ENCODE measurements at places on chromosomes 2 and 18.

DNA sequence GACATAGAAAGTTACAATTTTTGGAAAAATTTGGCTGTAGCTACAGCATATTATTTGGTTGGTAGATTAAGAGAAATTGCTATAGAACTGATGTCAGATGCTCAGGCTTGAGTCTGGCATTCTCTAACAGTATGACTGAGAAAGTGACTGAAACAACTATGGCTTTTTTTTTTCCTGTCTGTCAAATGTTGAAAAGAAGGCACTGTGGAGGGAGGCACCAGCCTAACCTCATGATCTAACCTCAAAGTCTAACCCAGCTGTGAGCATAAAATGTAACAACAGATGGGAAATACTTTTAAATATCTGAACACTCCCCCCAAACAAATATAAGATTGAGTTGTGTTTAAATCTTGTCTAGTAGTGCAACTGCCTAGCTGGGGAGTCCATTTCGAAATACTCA is 629.1 kb downstream of the LRP1B start:
- DNase-seq = no peak

DNA sequence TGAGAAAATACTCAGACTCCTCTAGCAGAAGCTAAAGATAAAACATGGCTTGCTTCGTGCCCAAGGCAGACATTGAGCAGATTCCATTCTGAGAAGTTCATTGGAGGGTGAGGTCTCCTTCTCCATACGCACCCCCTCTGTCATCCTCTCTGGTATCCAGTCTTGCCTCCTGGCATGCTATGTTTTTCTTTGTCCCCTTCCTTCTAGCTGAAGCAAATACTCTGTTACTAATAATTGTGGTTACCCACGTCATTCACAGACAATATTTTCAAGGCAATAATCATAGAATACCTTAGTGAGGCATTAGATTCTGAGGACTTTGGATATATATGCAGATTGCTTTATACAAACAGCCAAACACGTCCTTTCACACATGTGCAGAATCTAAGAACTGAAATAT is 66.2 kb upstream of the KLF7 start:
- DNase-seq = no peak

- no peak for DNase-seq
Observed at GRCh38 chr2:163736433-163737189, 803 bp upstream of the FIGN start.

GRCh38 chr2:1605102-1606045 is 138.9 kb downstream of the PXDN start:
- DNase-seq = no peak

GRCh38 chr2:53058526-53058925 is 709.1 kb upstream of the CHAC2 start:
- no peak for DNase-seq

- DNase-seq = no peak
Observed at GRCh38 chr2:17813742-17814473, 2.4 kb upstream of the MSGN1 start.

DNA sequence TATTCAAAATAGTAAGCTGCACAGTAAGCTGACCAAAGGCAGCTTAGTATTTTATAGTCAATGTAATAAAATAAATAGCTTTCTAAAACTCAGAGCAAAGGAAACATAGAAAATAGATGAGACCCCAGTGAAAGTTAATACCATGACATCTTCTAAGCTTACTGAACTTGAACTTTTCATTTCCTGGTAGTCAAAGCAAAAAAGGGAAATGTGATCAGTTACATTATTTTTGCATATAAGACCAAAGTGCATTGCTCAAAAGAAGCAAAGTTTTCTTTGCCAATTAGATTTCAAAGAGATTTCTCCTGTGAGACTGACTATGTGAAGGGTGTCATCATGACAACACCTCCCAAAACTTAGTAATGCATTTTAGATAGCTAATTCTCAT is 70.2 kb downstream of the MYO1B start:
- DNase-seq = no peak

GRCh38 chr18:28176948-28177827 is at the start of gene CDH2:
Gene CDH2 (minus strand): TSS chr18:28177130. CDS start chr18:28177022, 108 bp downstream.
- no peak for DNase-seq

DNA sequence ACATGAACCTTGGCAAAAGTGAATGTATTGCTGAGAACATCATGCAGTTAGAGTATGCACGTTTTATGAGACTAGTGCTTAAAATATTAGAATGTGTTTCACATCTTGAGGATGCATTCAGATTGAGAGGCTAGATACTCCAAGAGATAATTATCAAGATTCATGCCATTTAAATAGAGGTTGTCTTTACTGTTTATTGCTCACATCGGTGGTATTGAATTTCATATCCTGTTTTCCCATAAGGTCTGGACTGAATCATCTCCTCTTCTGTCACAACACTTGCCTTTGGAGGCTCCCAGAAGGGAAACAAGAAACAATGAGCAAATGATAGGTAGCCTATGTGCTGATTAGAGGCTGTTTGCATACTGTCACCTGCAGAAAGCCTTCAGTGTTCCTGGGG is 83.8 kb downstream of the CLHC1 start:
- DNase-seq = no peak

GRCh38 chr2:63500398-63500797 is 87.9 kb downstream of the WDPCP start:
- DNase-seq = no peak

Measured in stimulated activated CD8-positive, alpha-beta memory T cell treated with anti-CD3 and anti-CD28 coated beads, Interleukin-15, amount 100 ng/mL, for 24 hours (primary cell).